ENCODE measurements at places on chromosomes 11 and 22. TPM values are rescaled to one million over a fixed set of nuclear protein-coding genes. Genes with fewer than 3 reads are reported as not detected.
A peak's percentile ranks its signal among the peaks of the same experiment; 100 is the strongest.

DNA sequence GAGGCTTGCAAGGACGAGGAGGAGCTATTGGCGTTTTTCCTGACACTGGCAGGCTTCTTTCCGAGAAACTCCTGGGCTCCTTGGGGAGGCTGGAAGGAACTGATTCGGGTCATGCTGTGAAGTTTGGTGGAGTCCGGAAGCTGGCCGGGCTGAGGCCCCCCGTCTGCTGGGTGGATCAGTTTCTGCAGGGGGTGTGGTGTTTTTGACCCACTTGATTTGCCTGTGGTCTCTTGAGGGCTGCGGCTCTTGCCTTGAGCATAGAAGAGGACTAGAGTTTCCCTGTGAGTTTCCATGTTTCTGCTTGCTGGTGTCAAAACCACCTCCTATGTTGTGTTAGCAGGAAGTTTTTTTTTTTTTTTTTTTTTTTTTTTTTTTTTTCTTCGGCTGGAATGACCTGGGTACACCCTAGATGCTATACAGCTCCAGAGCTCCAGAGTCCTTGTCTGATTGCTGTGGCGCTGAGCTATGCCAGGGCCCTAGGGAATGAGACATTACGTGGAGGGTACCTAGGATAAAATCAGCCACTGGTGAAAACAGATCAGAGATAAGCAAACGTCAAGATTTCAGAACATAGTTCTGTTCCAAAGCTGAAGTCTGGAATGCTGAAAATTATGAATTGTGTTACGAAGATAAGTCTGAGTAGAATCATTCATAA lies 728 bp downstream of the TBC1D22A start:
- no peak for DNase-seq

DNA sequence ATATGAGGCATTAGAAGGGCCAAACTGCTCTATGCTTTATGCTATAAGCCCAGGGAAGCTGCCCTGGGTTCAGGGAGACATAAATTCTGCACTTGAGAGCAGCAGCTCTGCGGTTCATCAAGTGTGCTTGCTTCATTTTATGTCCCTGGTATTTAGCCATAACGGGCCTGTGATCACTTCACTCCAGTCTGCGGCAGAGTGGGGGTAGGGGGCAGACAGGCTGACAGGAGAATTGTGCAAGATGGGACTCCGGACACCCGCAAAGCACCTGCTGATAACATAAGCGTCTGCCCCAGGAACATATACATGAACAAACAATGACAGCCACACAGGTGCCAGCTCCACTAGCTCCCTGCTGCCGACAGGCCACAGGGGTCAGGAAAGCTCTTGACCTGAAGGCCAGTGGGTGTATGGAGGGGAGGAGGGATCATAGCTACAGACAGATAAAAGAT lies 56.1 kb downstream of the SMCO4 start:
- DNase-seq, result no peak

GRCh38 chr22:49305214-49305965 lies 522.3 kb downstream of the BRD1 start:
- peak; percentile 82 for DNase-seq

DNA sequence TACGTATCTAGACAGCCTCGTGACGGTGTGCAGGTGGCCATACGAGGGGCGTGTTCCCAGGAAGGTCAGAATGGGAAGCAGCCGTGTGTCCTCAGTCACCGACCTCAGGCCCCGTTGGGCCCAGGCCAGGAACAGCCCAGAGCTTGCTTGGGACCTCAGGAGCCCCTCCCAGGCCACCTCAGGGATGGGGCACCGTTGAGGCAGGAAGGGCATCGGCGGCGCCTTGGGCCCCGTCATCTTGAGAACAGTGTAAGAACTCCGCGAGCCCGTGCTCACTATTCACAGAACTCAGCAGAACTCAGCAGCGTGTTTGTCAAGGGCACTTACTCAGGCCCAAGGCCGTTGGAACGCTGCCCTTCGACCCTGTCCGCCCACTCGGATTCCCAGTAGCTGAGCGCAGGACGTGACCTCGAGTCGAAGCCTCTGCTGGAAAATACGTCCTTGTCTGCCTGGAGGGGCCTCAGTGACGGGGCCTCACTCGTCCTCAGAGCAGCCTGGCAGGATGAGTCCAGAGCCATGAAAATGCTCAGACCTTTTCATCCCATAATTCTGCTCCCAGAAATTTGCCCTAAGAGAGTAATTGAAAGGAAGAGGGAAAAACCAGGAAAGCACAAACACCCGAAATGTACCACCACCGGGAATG lies 1134.8 kb downstream of the BRD1 start:
- DNase-seq, result no peak

LMO2 gene
- total RNA-seq, result 60.6 TPM

DNA sequence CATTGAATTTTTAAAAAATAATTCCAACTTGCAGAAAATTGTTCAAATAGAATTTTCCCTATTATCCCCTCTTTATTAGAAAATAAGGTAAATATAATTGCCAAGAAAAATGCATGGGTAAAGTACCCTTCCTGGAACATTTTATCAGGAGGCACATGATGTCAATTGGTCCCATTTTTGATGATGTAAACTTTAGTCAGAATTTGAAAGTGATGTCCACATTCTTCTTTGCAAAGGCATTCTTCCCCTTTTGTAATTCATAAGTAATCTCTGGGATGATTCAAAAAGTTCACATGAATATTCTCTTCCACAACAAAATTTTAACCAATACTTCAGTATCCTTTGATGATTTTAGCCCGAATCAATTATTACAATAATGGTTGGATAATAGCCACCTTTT lies 86.9 kb upstream of the ANO3 start:
- no peak for DNase-seq

DNA sequence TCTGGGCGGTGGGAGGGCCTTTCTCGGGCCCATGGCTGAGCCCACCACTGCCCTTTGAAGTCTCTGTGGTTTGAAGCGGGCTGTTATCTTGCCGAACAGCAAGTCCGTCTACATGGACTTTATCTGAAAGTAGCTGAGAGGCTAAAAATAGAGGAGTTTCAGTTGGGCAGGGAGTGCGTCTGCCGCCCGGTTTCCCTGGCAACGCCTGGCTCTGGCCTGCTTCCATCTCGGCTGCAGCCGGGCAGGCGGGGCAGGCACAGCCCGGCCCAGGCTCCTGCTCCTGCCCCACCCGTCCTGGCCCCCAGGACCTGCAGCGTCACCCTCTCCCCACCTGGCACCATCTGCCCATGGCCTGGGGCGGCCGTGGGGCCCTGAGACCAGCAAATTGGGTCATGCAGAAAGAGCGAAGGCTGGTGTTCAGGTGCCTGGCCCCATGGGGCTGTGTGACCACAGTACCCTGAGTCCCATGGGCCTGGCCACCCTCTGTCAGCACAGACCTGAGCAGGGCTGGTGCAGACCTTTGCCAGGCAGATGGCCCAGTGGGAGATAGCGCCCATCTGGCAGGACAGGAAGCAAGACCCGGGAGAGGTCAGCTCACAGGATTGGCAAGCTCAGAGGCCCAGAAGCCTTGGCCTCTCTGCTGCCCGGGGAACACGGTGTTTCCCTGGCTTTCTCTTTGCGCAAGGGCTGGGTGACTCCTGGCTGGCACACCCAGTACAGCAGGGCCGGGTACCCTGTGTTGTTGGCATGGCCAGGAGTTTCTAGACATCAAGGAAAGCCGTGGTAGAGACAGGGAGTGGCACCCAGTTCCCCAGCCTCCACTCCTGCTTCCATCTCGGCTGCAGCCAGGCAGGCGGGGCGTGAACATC lies 79.1 kb upstream of the KCNQ1OT1 start:
- peak; percentile 82 for DNase-seq

DNA sequence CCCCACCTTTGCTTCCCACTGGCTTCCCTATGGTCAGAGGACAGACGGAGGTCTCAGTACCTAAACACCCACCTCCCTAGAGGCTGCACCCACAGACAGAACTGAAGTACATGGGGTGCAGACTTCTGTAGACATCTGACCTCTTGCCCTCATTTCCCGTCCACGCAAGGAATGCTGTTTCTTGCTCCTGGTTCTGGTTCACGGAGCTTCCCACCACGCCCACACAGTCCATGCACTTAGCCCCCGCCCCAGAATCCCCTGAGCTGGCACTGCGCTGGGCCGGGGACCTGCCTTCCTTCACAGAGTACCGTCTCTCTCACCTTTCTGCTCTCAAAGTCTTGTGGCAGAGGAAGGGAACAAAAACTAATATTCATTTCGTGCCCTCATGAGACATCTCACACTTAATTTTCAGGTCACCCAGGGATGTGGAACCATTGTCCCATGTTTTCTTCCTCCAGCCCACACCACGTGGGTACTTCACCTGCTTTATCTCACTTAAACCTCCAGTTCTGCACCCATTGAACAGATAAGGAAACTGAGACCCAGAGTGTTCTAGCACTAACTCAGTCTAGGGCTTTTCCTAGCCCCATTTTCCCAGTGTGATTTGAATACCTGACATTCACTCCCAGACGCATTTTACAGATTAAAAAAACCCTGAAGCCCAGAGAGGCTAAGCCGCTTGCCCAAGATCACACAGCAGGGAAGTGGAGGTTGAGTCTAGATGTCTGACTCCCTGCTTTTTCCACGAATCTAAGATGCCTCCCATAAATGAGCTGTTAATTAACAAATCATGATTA lies 5.7 kb downstream of the TMPRSS6 start:
- DNase-seq, result peak; percentile 38

GRCh38 chr11:132240374-132240773 lies 870.0 kb downstream of the NTM start:
- DNase-seq, result no peak

- DNase-seq, result no peak
Observed at GRCh38 chr11:27807596-27807995, 107.3 kb upstream of the BDNF start.

All from kidney (tissue), 22 donors.